ENCODE measurements at places on chromosomes 2 and 18.
A peak's percentile ranks its signal among the peaks of the same experiment; 100 is the strongest.

GRCh38 chr2:85183076-85183475, 49.9 kb downstream of the TCF7L1 start:
- DNase-seq = no peak

GRCh38 chr2:65434592-65435241, 2.3 kb upstream of the SPRED2 start:
- no peak for DNase-seq

DNA sequence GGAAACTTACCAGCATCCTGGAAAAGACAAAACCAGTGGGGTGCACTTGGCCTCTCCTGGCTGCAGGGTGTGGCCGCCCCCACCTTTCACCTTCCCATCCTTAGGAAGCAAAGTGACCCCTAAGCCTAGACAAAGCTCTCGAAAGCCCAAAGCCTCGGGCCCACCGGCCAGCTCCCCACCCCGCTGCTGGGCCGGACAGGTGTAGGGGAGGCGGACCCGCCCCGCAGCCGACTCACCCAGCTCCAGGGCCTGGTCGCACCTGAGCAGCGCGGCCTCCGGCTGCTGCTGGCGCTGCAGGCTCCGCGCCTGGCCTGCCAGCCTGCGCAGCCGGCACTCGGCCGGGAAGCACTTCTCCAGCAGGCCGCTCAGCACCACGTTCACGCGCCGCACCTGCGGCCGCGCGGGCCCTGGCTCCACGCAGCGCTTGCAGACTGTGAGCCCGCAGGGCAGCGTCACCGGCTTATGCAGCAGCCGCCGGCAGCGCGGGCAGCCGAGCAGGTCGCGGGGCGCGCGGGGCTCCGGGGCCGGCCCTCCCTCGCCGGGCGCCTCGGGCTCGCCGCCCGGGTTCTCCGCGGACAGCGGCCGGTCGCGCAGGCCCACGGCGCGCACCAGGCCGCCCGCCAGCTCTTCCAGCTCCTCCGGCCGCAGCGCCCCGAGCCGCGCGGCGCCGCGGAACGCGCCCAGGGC, 979 bp downstream of the LONRF2 start:
- DNase-seq = peak; percentile 19

DNA sequence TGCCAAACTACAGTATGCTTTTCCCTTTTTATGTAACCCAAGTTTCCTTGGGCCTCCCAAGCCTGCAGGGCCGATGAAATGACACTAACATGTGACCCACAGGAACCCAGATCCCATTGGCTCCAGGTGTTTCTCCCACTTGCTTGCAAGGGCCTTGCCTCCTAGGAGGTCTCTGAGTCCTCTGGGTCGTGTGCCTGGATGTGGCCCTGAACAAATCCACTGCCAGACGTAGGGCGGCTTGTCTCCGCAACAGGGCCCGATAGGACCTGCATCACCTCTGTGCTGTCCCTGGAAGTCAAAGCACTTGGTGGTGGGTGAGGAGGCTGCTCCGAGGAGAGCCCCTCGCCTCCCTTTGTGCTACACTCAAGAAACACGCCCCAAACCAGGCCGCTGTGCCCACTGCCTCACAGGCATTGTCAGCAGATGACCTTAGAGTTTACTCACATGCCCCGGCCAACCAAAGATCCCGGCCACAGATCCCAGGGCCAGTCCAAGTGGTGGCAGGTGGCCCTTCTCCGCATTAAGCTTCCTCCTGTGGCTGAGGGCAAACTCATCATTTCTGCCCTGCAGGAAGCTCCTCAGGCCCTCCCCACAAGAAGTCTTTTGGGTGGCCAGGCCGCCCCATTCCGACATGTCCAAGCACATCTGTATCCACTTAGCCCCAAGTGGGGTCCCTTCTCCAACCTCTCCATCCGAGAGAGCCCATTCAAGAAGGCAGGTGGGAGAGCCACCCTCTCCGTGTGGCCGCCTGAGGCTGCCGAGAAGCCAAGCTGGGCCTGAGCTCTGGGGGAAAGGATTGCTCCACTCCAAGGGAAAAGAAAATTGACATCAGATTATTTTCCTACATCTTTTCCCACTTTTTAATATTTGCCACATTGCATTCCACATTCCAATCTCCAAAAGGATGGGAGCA, 76.7 kb downstream of the GFPT1 start:
- DNase-seq = no peak
